Stimulated activated CD4-positive, alpha-beta T cell treated with anti-CD3 and anti-CD28 coated beads, Interleukin-4, amount 100 ng/mL, for 48 hours (primary cell): ENCODE measurements at places on chromosomes 12 and 14.

- no peak for DNase-seq
Measured at GRCh38 chr12:116710370-116711150, 27.3 kb downstream of the SPRING1 start.

- no peak for DNase-seq
Measured at GRCh38 chr12:106020736-106021135, 118.0 kb downstream of the NUAK1 start.

DNA sequence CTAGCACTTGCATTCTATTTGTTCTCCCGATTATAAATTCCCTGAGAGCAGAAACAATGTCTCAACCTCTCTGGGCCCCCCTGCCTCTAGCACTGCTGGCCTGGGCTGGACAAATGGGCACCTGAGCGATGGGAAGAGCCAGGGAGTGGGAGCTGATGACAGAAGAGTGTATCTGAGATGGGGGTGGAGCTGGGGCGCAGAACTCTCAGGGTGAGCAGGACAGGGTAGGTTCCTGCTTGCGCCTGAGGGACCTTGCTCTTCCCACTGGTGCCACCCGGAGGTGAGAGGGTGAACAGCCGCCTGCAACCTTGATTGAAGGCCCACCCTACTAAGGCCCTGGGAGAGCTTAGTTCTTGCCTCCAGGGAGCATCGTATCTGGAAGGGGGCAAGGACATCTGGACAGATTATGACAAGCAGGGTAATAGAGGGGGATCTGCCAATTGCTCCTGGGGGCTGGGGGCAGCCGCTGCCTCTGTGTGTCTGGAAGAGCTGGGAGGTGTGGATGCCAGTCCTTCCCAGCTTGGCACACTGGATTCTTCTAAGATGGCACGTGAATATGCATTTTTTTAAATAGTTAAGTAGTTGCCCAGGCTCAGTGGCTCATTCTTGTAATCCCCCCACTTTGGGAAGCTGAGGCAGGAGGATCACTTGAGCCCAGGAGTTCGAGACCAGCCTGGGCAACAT is 43.0 kb upstream of the TSPAN9 start:
- peak; percentile 25 for DNase-seq

DNA sequence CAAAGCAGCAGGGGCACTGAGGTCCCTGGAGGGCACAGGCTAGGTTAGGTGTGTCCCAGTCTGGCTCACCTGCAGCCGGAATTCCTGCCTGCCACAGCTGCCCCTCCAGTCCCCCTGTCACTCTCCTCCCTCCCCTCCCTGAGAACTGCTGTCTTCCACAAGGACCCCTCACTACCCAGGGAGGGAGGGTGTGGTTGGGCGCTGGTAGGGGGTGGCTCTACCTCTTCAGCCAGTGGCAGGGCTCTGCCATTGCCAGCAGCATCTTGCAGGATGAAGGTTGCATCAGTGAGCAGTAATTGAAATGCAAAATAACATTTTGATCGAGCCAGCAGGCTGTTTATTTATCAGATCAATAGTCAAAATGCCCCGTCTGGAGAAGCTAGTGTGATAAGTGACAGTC is 45.7 kb downstream of the ESRRB start:
- no peak for DNase-seq

DNA sequence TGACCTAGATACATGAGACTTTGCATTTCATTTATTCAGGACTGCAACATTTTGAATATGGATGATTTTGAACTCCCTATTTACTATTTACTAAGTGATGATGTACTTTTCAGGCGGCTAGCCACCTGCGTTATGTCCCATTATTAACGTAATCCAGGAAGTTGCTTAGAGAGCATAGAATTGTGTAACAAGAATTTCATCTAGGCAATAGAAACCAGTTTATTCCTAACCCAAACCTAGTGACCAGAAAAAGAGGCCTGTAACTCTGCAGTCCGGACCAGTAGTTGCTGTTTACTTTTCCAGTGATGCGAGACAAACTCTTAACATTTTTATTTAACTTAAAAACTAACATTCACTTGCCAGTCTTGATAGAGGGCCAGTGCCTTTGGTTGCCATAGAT is 12.3 kb downstream of the NUDT4 start:
- DNase-seq: no peak

DNA sequence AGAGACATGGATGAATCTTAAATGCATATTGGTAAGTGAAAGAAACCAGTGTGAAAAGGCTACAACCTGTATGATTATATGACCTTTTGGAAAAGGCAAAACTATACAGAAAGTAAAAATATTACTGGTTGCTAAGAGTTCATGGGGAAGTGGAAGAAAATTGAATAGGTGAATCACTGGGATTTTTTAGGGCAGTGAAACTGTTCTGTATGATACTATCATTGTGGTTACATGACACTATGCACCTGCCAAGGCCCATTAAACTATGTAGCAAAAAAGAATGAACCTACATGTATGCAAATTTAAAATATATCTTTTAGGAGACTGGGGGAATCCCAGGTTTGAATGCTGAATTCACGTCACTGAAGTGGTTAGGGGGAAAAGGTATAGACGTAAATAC is 12.6 kb upstream of the OR8S1 start:
- DNase-seq: no peak

- DNase-seq: no peak
Measured at GRCh38 chr14:86990396-86990795, 1002.6 kb downstream of the GALC start.

GRCh38 chr14:84535976-84536375 is 994.0 kb upstream of the FLRT2 start:
- no peak for DNase-seq

DNA sequence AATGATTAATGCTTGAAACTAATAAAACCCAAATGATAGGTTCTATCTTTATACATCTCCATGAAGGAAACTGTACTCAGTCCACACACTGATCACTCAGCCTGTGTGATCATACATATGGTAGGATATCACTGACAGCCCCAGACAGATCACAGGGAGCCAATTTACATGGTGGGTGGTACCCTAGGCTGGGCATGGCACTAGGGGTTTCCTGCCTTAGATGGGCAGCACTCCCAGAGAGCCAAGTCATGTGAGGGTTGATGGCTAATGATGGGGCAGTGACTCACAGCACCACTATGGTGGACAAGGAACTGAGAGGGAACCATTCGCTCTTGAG is 89.6 kb upstream of the PTPRR start:
- no peak for DNase-seq

GRCh38 chr14:21089271-21089670 is 9.2 kb downstream of the ZNF219 start:
- no peak for DNase-seq

- DNase-seq: no peak
Measured at GRCh38 chr14:53879022-53879686, 77.5 kb downstream of the BMP4 start.

GRCh38 chr14:76219873-76220272 is 68.2 kb downstream of the GPATCH2L start:
- DNase-seq: no peak

DNA sequence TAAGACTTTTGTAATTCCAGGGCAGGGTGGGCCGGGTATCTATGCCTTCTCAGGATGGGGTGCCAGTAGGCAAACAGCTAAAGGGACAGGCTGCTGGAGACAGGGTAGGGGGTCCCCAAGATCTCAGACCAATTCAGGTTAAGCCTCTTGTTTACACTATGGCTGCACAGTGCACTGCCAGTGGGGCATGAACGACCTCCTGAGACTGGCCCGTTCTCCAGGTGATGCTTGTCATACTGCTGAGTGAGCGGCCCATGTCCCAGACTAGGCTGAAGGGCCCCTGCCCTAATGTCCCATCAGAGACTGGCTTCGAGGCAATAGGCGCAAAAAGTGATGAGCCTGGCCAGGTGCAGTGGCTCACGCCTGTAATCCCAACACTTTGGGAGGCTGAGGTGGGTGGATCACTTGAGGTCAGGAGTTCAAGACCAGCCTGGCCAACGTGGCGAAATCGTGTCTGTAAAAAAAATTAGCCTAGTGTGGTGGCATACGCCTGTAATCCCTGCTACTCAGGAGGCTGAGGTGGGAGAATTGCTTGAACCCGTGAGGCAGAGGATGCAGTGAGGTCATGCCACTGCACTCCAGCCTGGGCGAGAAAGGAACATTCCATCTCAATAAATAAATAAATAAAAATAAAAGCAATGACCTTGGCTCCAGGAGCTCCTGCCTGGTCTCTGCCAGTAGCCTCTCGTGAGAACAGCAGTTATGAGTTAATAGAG is 12.6 kb downstream of the SLC25A29 start:
- no peak for DNase-seq

DNA sequence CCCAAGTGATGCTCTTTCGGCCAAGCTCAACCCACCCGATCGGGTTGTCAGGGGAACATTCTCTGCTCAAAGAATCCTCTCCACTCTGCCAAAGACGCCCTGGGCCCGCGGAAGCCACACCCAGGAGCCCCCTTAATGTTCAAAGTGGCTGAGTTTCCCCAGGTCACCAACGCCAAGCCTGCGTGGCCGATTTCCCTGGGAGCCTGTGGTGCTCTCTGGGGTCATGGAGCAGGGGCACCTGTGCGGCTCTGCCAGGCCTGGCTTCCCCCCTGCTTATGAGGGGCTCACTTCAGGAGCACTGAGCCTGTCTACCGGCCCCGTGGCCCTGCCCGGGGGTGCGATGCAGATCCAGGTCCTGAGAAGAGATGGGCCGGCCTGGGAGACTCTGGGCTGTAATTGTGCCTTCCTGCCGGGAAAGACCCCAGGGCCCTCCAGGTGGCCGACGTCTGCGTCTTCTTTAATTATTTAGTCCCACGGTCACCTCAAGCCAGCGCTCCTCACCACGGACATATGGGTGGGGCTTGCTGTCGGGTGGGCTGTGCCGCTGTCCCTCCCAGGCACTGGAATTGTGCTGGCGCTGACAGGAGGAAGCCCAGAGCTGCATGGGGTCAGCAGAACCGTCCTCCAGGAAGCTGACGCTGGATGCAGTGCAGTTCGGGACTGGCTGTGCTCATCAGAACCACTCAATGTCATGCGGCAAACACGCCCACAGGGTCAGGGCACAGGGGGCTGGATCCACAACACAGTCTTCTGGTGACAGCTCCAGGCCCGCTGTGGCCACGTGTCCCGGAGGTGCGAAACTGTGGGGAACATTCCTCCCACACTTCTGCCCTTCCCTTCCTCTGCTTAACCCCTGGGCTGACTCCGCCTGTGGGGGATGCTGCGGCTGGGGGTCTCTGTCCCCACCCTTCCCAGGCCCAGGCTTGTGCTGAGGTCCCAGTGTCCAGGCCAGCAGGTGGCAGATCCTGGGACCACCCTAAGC is 267.6 kb upstream of the SFSWAP start:
- no peak for DNase-seq

- DNase-seq: no peak
Measured at GRCh38 chr12:49365542-49365941, 1.7 kb upstream of the SPATS2 start.

- no peak for DNase-seq
Measured at GRCh38 chr12:57609781-57610553, 1.3 kb upstream of the ARHGEF25 start.
